ENCODE measurements at places on chromosomes 6 and 20. TPM values are rescaled to one million over a fixed set of nuclear protein-coding genes. Genes with fewer than 3 reads are reported as not detected.

The KCNG1 gene
- 41.3 TPM for total RNA-seq

The CDH4 gene
- total RNA-seq = 22.3 TPM

The ZNF391 gene
- 3.7 TPM for total RNA-seq

The PPIL6 gene
- 41.5 TPM for total RNA-seq

The FBXO30 gene
- 93.1 TPM for total RNA-seq

The FOXQ1 gene
- 1.1 TPM for total RNA-seq

The AKAP7 gene
- total RNA-seq = 212 TPM

The NRSN1 gene
- 27.9 TPM for total RNA-seq

The PRR18 gene
- total RNA-seq = 0.47 TPM

The RIPPLY2 gene
- total RNA-seq = 12.9 TPM

The RBM24 gene
- total RNA-seq = 31.2 TPM

The CD93 gene
- total RNA-seq = 13.6 TPM

The DDO gene
- 0.16 TPM for total RNA-seq

The VWA7 gene
- 0.31 TPM for total RNA-seq

The RAD21L1 gene
- not detected for total RNA-seq

The C6orf132 gene
- total RNA-seq = not detected

The WFDC12 gene
- total RNA-seq = not detected

The SLC35F1 gene
- 112 TPM for total RNA-seq

The ADA gene
- 1.7 TPM for total RNA-seq

The TMEM74B gene
- total RNA-seq = 8.0 TPM

The RIPOR2 gene
- total RNA-seq = 17.8 TPM

The MYLK4 gene
- total RNA-seq = 0.47 TPM

The HTR1E gene
- 0.16 TPM for total RNA-seq
